ENCODE measurements at places on chromosomes 12 and 14.

DNA sequence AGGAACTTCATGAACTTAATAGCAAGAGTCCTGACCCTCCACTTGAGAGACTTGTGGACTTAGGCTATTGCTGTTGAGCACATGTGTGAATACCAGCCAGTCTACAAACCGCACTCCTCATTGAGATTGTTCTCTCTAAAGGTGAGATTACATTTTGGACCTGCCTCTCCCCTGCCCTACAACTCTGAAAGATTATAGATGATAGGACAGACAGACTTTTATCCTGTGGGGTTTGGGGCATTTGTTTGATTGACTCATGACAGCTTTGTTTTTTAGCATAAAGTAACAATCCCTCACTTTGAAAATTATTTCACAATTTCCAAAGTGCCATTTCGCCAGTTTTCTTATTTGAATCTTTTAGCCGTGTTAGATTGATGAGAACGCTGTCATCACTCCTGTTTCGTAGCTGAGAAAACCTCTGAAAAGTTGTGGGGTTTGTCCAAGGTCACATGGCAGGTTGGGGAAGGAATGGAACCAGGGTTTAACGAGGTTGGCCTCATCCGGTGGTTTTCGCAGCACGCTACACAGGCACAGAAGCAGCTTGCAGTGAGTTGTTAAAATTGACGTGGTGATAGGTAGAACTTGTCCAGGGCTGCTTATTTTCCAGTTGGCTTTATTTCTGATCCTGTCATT, 836 bp downstream of the EVL start:
- DNase-seq, result peak; percentile 23

- DNase-seq, result no peak
These were observed 45.9 kb downstream of the IFNG start for GRCh38 chr12:68113644-68114043.

DNA sequence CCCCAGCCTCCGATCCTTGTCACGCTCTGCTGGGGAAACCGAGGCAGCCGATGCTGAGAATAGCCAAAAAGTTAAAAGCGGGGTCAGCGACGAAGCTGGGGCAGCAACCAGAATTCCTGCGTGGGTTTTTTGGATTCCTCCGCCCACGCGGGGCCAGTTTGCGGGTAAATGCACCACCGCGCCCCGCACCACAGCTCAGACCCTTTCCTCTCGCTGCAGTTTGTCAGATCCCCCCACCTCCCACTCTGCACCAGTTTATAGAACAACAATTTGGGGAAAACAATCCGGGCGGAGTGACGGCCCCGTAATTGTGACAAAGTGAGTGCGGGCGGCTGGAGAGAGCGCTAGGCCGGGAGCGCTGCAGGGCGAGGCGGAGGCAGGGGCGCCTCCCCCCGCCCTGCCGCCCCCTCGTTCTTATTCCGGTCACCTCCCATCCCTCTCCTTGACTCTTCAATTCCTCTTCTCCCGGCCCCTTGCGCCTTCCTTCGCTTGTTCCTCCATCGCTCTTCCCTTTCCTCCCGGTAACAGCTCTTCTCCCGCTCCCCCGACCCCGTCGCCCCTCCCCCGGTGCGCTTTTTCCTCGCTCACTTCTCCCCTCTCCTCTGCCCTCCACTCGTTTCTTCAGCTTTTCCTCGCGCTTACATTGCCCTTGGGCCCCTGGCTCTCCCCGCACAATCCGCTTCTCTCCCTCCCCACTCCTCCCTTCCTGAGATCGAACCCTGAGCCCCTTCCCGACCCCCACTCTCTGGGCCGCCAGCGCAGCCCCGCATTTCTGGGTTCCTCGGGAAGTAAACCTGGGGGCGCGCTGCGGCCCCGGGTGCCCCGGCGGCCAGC, 646 bp upstream of the DNAJC22 start:
- no peak for DNase-seq

GRCh38 chr12:102570256-102570655, 89.9 kb upstream of the IGF1 start:
- no peak for DNase-seq

GRCh38 chr14:74973905-74974363, 18.5 kb upstream of the PGF start:
- no peak for DNase-seq

DNA sequence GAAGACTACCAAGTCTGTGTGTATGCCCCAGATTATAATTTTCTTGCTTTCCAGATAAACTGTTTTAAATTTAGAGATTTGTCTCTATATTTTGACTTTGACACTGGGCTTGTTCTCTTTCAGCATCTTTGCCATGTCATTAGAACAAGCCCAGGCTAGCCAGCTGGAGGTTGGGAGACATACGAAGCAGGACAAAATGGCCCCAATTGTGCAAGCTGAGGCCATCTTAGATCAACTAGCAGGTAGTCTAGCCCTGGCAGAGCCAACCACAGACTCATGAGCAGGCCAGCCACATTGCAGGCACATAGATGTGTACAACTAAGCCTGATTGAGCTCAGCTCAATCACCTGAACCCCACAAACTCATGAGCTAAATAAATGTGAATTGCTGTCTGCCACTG, 321.4 kb downstream of the ATP23 start:
- DNase-seq, result no peak

- DNase-seq, result no peak
These were observed 42.0 kb upstream of the TOMM20L start for GRCh38 chr14:58353516-58354299.

DNA sequence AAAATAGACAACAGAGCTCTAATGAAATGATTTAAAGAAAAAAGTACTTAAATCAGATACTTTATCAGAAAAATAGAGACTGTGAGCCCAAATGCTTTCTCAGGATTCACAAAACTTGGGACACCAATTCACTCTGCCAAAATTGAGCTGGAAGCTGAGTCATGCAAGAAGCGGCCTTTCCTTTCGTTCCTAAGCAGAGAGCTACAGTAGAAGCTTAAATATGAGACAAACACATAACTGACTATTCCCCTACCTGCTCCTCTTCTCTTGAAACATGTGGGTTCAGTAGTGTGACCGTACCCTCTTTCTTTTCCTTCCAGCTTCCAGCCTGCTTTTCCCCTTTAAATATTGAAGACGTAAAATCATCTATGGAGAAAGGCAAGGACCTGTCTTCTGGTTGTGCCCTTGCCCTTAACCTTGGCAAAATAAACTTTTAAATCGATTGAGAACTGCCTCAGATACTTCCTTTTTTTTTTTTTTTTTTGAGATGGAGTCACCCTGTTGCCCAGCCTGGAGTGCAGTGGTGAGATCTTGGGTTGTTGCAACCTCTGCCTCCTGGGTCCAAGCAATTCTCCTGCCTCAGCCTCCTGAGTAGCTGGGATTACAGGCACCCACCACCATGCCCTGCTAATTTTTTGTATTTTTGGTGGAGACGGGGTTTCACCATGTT, 4.4 kb upstream of the SDS start:
- no peak for DNase-seq

DNA sequence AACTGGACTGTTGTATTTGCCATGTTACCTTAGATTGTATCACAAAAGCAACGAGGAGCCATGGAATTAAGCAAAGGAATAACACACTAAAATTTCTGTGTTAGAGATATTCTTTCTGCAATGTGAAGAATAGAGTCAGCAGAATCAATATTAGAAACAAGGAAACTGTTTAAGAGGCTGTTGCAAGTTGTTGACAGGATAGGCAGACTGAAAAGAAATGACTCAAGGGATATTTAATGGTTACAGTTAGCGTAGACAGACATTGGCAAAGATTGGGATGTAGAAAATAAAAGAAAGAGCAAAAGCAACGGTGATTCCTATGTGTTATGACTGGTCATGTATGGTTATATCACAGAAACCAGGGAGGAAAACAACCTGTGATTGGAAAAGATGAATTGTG, 299.0 kb upstream of the PPFIA2 start:
- no peak for DNase-seq

GRCh38 chr12:50052964-50053363, 4.4 kb upstream of the ASIC1 start:
- no peak for DNase-seq

GRCh38 chr12:51505360-51506105, 80.9 kb downstream of the SLC4A8 start:
- DNase-seq, result no peak

DNA sequence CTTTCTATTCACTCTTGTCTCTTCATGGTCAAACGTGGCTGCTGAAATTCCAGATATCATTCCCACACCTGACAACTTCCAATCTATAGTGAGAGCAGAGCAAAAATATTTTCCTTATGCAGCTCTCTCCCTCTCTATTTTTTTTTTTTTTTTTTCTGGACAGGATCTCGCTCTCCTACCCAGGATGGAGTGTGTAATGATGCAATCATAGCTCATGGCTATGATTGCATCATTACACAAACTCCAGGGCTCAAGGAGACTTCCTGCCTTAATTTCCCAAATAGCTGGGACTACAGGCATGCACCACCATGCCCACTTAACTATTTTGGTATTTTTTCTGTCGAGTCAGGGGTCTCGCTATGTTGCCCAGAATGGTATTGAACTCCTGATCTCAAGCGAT, 1398.9 kb downstream of the AACS start:
- DNase-seq, result no peak

DNA sequence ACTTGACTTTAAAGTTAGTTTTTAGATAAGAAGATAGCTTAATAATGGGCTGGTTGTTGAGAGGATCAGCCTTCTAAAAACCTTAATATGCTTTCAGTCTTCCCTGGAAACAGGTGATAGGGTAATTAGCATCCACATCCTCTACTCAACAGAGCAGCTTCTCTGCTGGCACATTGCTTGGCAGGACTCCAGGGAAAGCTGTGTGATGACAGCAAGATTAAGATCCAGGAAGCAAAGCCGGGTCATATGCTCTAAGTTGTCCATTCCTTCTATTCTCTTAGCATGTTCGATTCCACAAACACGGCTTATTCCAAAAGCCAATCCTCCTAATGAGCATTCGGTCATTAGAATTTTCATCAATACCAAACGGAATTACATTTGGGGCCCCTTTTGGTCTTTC, 87.0 kb downstream of the HMGA2 start:
- DNase-seq, result no peak

GRCh38 chr12:124673801-124674617, 106.6 kb upstream of the NCOR2 start:
- peak; percentile 86 for DNase-seq

GRCh38 chr14:37807722-37808121, 212.3 kb downstream of the TTC6 start:
- DNase-seq, result no peak

DNA sequence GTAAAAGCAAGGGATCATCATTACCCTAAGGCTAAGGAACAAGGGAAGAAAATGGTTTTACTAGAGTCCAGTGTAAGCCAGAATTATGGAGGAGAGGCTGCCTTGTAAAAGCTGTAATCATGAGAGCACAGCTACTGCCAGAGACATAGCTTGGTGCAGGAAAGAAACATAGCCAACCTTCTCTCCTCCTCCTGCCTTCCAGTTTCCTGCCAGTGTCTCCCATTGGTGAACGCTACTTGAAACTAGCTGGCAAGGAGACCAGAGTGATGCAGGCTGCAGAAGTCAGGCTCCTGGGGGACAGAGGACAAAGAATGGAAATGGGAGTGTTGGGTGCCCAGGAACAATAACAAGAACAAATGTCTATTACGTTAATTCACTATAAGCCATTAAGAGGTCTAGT, 158.5 kb downstream of the NELL2 start:
- no peak for DNase-seq

DNA sequence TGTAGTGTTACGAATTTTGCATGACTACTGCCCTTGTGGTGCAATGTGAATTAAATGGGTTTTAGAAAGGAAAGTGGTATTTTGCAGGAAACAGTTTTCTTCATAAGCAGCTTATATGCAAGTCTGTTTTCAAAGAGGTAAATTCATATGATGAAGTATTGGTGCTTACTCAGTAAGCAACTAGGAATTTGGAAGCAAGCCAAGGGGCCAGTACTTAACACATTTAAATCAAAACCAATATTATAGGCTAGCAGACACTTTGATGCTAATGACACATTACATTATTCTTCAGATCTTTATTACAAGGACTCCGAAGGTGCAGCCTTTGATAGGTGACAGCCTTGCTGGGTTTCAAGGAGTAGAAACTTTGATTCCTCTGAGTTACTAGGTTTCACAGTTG, 23.1 kb downstream of the MGAT4C start:
- no peak for DNase-seq

DNA sequence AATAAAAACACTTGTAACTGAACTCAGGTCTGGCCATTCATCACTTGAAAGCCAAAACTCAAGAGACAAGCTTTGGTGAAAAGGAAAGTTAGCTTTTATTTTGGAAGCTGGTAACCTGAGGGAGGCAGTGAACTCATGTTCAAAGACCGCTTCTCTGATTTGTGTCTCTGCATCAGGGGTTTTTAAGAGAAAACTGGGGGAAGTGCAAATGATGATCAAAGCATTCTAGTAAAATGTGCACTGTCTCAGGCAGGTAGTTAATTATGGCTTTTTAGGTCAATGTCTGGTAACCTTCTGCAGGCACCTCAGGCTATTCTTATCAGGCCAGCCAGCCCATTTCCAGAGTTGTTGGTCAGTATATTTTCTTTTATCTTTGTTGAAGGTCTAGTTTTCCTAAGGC, 162.2 kb downstream of the SYT10 start:
- DNase-seq, result no peak

DNA sequence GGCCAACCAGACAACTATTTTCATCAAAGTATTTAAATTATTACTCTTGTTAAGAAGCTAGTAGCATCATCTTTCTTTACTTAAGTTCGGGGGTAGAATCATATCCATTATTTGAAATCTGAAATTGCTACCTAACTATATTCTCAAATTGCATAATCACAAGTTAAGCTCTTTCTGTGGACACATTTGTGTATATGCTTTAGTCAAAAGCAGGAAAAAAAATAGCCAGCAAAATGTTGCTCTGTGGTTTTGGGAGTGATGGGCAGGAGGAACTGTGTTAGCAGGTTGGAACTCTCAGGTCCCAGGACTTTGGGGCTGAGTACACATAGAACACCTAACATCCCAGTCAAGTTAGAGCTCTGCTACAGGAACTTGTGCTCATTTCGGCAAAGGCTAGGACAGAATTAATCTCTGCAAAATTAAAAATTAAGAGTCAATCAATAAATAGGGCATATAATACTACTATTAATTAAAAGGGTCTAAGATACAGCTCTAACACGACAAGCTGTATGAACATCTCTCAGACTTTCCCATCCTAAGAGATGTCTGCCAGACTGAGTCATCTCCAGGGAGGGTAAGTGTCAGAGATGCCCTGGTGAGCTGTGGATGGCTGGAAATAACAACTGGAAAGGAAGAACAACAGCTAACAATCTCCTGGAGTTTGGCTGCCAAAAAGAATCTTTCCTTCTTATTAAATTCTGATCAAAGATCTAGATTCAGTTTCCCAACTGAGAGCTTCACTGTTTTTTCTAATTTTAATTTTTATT, 203.5 kb upstream of the GZMB start:
- DNase-seq, result no peak
